ENCODE measurements at places on chromosomes 1 and 21.

- DNase-seq, result no peak
These were observed 274.5 kb upstream of the C1orf174 start for GRCh38 chr1:4174291-4175200.

- no peak for DNase-seq
These were observed 18.2 kb downstream of the S100A10 start for GRCh38 chr1:151975311-151976014.

- no peak for DNase-seq
These were observed 36.7 kb downstream of the CATSPERE start for GRCh38 chr1:244497805-244498204.

GRCh38 chr21:39088031-39088370 lies 95.2 kb downstream of the PSMG1 start:
- no peak for DNase-seq

DNA sequence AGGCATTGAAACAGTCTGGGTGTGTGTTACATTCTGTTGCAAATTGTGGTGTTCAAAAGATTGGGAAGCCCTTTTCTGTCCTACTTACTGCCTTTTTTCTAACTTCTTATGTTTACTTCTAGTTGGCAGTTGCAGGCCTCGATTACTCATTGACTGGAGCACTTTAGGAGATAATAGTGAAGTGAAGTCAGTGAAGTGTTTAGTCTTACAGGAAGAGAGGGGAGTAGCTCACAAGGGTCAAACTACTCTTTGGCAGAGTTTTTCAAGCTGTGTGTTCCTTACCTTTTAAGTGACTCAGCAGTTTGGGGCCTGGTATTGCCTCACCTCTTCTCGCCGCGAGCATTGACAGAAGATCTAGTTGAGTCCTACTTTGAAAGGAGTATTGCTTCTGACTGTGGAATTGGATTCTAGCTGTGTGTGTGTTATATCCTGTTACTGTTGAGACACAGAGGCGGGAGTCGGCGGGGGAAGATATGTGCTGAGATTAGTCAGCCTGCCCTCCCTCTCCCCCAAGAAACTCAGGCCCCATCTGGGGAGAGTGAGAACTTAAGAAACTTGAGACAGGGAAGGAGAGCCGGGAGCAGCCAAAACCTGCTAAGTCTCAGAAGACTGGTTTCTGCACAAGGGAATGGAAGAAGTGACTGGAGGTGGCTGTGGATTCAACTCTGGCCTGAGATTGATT lies 19.3 kb downstream of the AHCYL1 start:
- no peak for DNase-seq

DNA sequence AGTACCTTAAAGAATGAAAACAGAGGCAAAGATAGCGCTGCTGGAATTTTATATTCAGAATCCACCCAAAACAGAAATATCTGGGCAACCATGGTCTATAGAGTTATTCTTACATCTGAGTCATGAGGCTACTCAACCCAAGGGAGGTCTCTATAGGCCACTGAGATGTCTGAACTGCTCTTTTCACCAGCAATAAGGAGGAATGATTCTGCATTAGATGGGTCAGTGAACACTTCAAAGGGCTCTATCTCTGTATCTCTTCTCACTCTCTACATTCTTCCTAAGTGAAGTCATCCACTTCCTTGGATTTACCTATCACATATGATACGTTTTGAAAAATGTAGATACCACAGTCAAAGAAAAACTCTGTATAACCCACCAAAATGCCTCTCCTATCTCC lies 90.2 kb upstream of the NGF start:
- DNase-seq, result no peak

DNA sequence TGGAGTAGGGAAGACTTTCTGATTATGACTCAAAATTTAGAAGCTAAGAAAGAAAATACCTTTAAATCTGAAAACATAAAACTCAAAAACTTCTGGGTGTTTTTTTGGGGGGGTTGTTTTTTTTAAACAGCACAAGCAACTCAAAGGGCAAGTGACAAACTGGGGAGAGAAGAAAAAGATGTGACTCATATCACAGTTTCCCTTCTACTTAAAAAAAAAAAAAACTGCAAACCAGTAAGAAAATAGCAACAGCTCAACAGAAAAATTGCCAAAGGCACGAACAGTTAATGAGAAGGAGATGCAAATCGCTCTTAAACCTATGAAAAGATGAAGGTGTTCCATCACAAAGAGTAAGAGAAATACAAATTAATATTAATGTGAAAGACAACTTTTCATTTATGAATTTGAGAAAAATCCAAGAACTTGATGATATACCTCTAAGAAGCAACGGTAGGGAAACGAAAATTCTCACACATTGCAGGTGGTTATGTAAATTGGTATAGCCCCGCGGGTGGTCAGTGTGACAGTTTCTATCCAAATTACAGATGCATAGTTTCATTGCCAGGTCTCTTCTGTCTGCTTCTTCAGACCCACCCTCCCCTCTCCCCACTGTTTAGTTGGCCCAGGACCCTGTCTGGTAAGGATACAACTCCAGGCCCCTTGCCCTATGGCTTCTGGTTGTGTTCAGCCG lies 9.0 kb downstream of the IFNAR2 start:
- no peak for DNase-seq

DNA sequence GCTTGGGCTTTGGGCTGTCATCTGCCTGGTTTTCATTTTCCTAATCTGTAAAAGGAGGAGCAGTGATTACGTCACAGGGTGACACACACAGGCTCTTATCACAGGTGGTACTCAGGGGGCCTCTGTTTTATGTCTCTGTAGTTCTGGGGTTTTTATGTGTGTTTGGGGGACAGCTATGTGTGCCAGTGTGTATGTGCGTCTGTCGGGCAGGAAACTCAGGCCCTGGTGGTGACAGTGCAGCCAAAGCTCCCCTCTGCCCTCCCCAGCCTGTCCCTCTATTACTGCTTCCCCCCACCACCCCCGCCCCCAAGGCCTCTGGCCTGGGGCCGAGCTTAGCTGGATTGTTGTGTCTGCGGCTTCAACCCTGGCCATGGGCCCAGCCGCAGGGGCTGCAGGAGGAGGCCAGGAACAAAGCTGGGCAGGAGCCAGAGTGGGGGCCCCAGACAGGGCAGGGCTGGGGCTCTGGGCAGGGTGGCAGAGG lies 13.3 kb downstream of the MFAP2 start:
- DNase-seq, result no peak

DNA sequence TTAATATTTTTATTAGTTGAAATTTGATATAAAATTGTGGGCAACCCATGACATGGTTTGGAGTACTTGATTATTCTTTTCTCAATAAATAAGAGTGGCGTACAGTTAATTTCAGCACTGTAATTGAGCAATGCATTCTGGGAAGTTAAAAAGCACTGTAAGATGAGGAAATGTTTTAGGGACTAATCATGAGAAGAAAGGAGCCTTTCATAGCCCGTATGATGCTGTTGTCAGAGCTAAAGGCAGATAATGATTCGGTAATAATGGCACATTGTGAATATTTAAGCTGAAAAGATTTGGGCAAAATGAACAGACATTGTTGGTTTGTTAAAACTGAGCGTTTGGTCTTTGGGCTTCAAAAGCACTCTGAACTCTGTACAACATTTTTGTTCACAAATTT lies 139.3 kb downstream of the NFIA start:
- DNase-seq, result no peak

GRCh38 chr1:157894613-157895165 lies 53.1 kb upstream of the CD5L start:
- DNase-seq, result no peak

GRCh38 chr1:7069931-7070330 lies 284.7 kb downstream of the CAMTA1 start:
- DNase-seq, result no peak

DNA sequence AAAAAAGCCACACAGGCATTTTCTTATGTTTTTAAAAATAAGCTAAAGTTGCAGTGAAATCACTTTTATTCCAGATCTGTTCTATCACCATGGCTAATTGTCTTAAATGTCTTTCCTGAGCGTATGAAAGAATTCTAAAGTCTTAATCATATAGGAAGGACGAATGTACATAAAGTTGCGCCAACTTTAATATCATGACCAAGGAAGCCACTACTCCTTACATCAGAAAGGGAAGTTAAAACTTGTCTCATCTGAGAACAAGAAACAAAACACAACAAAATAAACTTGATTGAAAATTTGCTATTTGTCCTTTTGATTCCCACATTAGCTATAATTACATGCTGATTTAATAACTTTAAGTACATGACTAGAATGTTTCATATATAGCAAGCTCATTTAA lies 26.5 kb downstream of the CNIH4 start:
- DNase-seq, result no peak

- DNase-seq, result no peak
These were observed 37.6 kb upstream of the GORAB start for GRCh38 chr1:170494369-170494768.

DNA sequence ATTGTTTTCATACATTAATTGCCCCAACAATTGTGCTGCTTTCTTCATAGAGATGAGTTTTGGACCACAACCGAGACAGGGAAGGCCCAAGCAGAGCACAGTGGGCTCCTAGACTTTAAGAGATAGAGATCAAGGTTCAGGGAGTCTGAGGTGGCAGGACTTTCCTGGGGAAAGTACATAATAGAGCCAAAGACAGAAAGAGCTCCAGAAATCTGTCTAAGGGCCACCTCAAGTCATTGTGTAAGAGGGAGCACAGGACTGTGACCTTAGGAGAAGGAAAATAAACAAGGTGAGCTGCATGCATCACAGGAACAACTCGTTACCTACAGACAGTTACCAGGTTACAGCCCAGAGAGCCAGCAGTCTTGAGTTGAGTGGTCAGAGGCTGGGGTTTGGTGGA lies 41.3 kb upstream of the CR2 start:
- DNase-seq, result no peak

DNA sequence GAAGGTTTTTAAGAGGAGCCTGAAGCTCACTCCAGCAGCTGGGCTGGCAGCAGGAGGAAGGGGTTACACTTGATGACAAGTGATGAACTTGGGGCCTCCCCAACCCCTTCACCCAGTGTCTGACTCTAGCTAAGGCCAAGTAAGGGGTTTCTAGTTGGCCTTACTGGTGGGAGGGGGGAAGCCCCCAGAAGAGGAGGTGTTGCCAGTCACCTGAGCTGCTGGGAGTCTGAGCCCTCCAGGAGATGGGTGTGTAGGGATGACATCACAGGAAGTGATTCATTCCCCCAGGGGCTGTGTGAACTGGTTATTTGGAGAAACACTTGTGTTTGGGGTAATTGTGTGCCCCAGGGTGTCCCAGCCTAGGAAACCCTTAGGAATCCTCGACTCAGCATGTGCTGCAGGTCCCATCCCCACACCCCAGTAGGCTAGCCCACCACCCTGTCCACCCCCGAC lies 3.1 kb downstream of the PADI1 start:
- DNase-seq, result peak; percentile 73

GRCh38 chr1:17014671-17015567 lies 3.2 kb upstream of the ATP13A2 start:
- DNase-seq, result no peak

DNA sequence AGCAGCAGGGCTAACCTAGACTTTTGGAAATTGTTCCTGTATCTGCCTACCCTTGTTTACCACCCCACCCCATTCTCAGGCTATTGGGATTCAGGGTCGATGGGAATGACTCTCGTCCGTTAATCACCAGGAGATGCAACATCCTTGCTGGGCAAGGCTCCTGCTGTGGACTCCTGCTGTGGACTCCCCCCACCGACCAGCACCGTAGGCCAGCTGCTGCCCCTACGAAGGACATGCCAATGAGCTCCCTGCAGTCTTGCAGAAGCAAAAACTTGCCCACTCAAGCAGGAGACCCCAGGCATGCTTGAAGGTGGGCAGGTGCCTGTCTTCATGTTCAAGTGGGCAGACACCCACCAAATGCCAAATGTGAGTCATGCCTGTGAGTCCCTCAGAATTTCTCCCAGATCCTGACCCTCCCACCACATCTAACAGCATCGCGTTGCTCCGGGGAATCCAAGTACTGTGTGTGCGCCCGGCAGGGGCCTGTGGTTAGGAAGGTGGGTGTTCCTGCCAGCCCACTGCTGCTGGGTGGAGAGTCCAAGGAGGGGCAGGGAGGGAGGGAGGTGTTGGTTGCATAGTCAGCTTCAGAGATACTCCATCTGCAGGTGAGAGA lies 41.7 kb upstream of the SOX13 start:
- no peak for DNase-seq

DNA sequence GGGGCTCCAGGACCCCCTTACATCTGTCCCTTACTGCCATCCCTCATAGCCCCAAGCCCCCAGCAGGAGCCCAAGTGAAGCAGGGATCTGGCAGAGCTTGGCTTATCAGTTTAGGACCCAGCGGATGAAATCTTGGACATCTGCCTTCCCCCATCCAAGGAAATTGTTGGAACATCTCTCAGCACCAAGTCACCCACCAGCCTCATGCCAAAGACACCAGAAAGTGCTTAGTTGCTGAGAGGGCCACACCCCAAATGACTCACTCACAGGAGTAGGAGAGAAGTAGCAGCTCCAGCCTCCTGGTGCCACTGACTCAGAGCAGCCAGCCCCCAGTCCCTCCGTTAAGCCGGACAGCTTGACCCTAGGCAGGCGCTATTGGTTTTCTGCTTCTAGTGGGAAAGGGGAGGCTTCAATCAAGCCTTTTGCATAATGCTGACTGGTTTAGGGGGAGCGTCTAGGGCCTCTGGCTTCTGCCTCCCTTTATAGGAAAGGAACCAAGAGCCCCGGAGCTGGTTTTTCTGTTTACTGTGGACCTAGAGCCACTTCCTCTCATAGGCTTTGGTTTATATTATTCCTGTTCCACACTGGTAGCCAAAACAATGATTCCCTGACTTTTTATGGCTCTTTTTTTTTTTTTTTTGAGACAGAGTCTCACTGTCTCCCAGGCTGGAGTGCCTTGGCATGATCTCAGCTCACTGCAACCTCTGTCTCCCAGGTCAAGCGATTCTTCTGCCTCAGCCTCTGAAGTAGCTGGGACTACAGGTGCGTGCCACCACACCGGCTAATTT lies 114.2 kb upstream of the IPO9 start:
- no peak for DNase-seq

GRCh38 chr1:181777812-181778211 lies 283.7 kb downstream of the ZNF648 start:
- DNase-seq, result no peak

GRCh38 chr1:115807723-115808122 lies 33.2 kb downstream of the NHLH2 start:
- DNase-seq, result no peak
